ENCODE measurements at places on chromosomes 2 and 18.

GRCh38 chr2:183057333-183057985 is 19.2 kb upstream of the NCKAP1 start:
- DNase-seq, result no peak

- DNase-seq, result no peak
Observed at GRCh38 chr18:34314847-34315246, 90.1 kb upstream of the NOL4 start.

- DNase-seq, result no peak
Observed at GRCh38 chr2:29448096-29448688, 333.0 kb downstream of the CLIP4 start.

- no peak for DNase-seq
Observed at GRCh38 chr2:85844486-85844885, 44.3 kb downstream of the ST3GAL5 start.

GRCh38 chr18:28855524-28855923 is 678.6 kb upstream of the CDH2 start:
- peak; percentile 14 for DNase-seq

GRCh38 chr2:236781933-236782816 is 212.6 kb downstream of the ACKR3 start:
- no peak for DNase-seq

DNA sequence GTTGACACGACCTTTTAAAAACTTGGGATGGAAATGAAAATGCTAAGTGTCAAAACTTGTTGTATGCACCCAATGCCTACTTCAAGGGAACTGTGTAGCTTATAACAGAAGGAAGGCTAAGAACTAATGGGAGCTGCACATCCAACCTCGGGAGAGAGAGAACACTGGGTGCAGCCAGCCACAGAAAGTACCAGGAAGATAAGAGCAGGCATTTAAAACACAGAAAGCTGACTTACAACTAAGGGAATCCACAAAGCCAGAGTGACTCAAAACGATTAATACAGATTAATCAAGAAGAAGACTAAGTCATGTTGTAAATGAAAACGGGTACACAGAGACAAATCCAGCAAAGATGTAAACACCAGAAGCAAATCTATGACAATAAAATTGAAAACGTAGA is 113.4 kb downstream of the HDAC4 start:
- no peak for DNase-seq

GRCh38 chr2:25879133-25879730 is 945 bp upstream of the ASXL2 start:
- DNase-seq, result peak; percentile 80
